ENCODE measurements at places on chromosomes 1 and 21.

GRCh38 chr1:198185146-198185545 is 28.3 kb downstream of the NEK7 start:
- DNase-seq: no peak

GRCh38 chr1:3904843-3905185 is 4.7 kb upstream of the C1orf174 start:
- no peak for DNase-seq

- peak; percentile 87 for DNase-seq
These were observed at the start of gene HDAC1 for GRCh38 chr1:32291708-32292538. HDAC1 (plus strand) TSS chr1:32292083; CDS start chr1:32292170, 87 bp downstream.

GRCh38 chr1:199490769-199491527 is 536.6 kb upstream of the NR5A2 start:
- no peak for DNase-seq

DNA sequence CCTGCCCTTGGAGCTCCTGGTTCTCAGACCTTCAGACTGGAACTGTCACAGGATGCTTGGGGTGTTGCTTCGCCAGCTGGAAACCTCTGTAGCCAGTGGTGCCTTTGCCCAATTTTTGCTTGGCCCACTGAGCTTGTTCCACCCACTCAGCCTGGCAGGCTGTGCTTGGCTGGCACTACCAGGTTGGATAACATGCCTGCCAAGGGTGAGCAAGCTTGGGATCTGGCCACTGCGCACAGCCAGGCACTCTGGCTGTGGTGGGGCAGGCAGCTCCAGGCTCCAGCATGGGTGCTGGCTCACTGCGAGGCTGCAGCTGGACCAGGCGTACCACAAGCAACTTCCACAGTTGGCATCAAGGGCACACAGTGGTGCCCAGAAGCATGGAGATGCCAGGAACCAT is 967.8 kb upstream of the NCAM2 start:
- DNase-seq: no peak

GRCh38 chr1:171872430-171872829 is 31.1 kb downstream of the DNM3 start:
- DNase-seq: no peak

GRCh38 chr1:34055818-34056217 is 109.2 kb downstream of the CSMD2 start:
- no peak for DNase-seq

DNA sequence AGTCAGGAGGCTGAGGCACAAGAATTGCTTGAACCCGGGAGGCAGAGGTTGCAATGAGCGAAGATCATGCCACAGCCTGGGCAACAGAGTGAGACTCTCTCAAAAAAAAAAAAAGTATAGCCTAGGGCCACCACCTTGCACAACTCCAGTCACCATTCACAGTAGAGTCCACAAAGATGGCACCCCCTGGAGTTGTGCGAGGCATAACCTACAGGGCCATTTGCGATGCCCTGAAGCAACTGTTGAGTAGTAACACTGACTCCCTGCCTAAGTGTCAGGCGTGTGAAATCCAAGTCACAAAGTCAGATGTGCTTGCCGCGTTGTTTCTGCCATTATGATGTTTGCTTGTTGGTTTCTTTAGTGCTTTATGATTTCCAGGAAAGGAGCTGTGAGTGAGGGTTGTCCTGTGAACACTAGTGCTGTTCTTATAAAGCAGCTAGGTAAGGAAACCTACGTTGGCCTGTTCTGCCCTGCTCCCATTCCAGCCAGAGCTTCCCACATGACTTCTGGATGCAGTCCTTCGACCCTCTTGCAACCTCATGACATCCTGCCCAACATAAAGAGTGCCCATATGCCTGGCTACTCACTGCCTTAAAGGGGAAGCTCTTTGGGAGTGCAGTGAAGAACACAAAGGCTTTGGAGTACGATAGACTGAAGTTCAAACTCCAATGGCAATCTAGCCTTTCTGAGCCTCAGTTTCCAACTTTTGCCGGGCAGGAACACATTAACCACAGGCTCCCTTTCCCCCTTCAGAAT is 29.8 kb downstream of the FHAD1 start:
- no peak for DNase-seq

DNA sequence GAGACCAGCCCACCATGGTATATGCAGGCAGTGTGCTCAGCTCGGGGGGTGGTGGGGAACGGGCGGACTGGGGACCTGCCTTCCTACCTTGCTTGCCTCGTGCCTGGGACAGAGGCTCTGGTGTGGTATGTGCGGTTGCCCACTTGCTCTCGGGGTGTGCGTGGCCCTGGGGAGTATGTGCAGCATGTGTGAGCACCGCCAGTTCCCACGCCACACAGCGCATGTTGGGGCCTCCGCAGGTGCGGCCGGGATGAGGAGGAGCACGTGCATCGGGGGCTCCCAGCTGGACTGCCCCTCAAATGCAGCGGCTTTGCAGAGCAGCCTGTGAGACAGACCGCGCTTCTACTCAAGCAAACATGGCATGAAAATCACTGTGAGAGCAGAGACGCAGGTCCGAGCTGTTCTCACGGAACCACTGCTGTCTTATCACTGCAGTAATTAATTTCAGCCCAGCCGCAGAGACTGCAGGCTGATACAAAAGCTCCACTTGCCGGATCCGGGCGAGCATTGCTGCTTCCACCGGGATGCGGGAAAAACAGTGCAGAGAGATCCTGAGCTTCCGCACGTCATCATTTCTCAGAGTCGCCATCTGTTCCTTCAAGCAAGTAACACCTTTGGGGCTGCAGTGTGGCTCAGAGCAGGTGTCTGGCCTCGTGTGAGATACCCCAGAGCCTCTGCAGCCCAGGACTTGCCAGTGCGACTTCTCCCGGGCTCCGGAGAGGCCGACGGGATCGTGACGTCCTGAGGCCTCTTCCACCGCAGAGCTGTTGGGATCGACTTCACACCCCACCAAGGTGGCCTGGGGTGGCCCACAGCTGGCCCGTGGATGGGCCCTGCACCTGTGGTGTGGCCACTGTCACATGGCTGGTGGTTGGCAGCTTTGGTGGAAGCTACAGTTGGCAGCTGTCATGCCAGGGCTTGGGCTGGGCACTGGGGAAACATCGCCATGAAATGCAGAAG is 92.6 kb upstream of the ACTRT2 start:
- no peak for DNase-seq

GRCh38 chr1:65321879-65322278 is 12.5 kb downstream of the DNAJC6 start:
- DNase-seq: no peak

DNA sequence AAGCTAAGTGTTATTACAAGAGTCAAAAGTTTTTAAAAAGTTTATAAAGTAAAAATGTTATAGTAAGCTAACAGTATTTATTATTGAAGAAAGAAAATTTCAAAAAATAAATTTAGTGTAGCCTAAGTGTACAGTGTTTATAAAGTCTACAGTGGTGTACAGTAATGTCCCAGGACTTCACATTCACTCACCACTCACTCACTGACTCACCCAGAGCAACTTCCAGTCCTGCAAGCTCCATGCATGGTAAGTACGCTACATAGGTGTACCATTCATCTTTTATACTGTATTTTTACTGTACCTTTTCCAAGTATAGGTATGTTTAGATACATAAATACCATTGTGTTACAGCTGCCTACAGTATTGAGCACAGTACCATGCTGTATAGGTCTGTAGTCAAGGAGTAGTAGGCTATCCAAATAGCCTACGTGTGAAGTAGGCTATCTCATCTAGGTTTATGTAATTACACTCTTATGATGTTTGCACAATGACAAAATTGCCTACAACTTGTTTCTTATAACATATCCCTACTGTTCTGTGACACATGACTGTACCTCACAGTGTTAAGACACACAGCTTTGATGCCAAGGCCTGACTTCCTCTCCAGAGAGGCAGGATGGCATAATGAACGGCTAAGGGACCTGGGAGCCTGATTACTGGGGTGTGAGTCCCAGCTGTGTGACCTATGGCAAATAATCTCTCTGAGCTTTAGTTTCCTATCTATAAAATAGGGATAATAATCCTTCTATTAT is 12.7 kb downstream of the DHCR24 start:
- no peak for DNase-seq

- peak; percentile 81 for DNase-seq
These were observed 55.5 kb upstream of the TRAPPC10 start for GRCh38 chr21:43956670-43957035.

- DNase-seq: no peak
These were observed 11.5 kb downstream of the MCOLN2 start for GRCh38 chr1:84985365-84985764.

DNA sequence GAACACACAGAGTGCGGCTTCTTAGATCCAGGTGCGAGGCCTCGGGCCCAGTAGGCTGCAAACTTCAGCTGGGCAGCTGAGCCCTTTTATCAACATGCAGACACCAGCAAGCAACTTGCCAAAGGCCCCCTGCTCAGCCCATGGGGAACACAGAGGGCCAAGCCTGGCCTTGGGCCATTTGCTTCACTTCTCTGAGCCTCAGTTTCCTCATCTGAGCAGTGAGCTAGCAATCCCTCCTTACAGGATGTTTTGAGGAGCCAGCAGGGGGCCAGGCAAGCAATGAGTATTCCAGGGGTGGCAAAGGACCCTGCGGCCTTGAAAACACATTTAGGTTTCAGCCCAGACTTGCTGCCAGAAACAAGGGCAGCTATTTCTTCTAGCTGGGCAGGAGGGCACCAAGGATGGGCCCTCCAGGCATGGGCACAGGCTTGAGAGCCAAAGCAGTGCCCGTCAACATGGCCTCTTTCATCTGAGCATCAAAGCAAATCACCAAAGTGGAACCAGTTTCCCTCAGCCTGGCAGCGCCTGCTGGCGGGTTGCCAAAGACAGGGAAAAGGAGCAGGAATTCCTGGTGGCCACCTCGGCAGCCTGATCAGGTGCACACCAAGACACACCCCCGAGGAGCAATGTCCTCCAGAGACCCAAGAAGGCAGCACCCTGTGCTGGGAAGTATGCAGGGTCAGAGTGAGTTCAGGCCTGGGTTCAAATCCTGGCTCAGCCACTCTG is 1.4 kb downstream of the MATN1 start:
- no peak for DNase-seq

GRCh38 chr1:54361342-54361741 is 44.9 kb downstream of the SSBP3 start:
- no peak for DNase-seq

- no peak for DNase-seq
These were observed 102.4 kb downstream of the CNIH3 start for GRCh38 chr1:224718470-224719053.

- no peak for DNase-seq
These were observed 50.3 kb downstream of the CAPN9 start for GRCh38 chr1:230797376-230797920.

DNA sequence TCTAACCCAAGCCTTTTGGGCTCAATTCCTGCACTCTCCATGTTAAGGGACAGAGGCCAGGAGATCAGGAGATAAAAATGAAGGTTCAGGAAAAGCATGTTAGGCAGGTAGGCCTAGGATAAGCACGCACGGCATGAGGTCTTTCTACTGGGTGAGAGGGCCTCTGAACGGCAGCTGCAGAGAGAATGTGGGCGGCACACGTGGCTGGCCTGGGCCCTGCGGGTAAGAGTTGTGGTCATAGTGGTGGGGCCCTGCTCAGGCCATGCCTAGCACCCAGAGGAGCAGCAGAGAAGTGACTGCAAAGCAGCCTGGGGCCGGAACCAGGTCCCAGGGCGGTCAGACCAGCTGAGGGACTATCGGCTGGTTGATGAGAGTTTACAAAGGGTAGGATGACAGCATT is 7.5 kb upstream of the FOXO6 start:
- no peak for DNase-seq

DNA sequence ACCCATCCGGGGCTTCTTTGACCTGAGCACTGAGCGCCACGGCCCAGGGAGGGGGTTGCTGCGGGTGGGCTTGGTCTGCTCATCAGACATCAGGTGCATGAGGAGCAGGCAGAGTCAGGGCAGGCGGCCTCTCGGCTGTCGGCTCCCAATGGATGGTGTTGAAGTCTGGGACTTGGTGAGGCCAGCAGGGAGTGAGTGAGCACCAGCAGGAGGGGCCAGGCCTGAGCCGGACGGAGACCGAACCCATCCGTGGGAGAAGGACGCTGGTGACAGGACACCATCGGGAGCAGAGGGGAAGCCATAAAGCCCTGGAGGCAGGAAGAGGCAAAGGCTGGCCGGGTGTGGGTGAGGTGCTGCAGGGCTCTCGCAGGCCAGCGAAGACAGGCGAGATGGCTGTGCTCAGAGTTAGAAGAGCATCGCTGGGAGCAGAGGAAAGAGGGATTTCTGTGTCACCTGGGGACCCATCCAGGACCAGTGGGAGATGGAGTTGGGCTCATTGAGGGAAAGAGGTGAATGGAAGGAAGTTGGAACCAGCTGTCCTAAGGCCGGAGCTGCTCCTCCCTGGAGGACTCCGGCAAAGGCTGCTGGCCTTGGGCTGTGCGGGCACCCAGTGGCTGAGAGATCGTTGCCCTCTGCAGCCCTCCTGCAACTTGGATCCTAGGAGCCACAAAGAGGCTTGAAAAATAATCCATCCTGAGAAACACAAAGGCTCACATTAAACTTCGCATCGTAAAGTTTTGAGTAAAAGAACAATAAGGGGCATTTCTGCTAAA is 49.9 kb downstream of the PDE9A start:
- no peak for DNase-seq

GRCh38 chr1:33573661-33574060 is 101.2 kb downstream of the ZSCAN20 start:
- no peak for DNase-seq

DNA sequence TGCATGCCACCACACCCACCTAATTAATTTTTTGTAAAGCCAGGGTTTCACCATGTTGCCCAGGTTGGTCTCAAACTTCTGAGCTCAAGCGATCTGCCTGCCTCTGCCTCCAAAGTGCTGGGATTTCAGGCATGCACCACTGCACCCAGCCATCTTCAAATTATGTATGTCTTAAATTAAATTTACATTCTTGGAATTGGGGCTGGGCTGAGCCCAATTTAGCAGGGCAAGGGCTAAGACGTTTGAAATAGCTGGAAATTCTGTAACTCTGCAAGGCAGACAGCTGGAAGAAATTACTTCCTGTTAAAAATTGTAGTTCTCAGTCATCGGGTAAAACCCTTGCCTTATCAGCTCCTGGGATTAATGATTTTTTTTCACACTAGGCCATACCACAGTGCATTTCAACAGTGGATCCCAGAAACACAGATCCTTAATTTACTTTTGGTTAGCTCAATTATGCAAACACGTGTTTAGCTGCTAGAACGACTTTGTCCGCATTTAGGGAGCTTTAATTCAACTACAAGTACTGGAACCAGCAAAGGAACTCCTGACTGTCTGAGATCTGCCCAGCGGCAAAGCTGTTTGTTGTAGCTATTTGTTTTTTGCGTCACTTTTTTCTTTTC is 83.3 kb downstream of the OLFML3 start:
- no peak for DNase-seq

DNA sequence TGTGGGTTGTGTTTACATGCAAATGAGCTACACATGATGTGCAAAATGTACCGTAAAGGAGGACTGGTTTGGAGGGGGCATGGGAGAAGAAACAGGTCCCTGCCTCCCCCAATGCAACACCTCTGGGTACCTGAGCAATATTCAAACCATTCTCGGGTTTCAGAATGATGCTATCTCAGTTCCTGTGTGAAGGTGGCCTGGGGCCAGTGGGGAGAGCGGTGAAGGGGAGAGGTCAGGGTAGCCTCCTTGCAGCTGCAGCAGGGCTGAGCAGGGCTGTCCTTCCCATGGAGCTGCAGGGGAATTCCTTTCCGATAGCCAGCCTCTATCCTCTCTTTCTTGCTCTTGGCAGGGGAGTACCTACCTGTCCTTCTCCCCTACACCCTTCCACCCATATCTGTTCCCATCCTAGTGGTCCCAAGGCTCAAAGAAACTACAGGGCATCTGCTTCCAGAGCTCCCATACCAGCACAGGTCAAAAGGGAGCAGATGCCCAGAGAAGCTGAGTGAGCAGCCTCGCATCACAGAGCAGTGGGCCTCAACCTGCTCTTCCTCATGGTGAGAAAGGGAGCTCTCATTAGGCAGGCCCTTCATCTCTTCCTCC is 11.9 kb downstream of the MEF2D start:
- no peak for DNase-seq

GRCh38 chr1:167130829-167131510 is 37.1 kb downstream of the STYXL2 start:
- DNase-seq: no peak

Measured in gastrocnemius medialis (tissue), 4 donors.